ENCODE measurements at places on chromosomes 2 and 18.

- no peak for DNase-seq
Observed at GRCh38 chr2:61520261-61520660, 17.9 kb downstream of the XPO1 start.

GRCh38 chr18:78776151-78776550, 203.5 kb upstream of the SALL3 start:
- DNase-seq, result no peak

DNA sequence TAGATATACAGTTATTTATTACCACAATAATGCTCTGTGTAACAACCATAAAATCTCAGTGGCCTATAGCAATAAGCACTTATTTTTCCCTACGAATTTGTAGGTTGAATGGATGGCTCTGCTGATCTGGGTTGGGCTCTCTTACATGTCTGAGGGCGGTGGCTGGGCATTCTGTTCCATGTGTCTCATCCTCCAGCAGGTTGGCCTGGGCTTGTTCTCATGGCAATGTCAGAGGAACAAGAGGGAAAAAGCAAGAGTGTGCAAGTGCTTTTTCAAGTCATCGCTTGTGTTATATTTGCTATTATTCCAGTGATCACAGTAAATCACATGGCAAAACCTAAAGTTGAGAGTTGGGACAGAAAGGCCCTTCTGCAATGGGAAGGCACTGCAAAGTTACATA, 30.4 kb upstream of the MYO3B start:
- DNase-seq, result no peak

- peak; percentile 38 for DNase-seq
Observed at GRCh38 chr2:233832414-233832813, 21.9 kb downstream of the HJURP start.

GRCh38 chr2:221426929-221427328, 145.2 kb downstream of the EPHA4 start:
- no peak for DNase-seq

- no peak for DNase-seq
Observed at GRCh38 chr2:64825831-64826491, 163.2 kb upstream of the SLC1A4 start.

GRCh38 chr2:209525834-209526281, 102.0 kb downstream of the MAP2 start:
- DNase-seq, result peak; percentile 96

GRCh38 chr2:203710952-203711351, 4.5 kb downstream of the CD28 start:
- no peak for DNase-seq

- peak; percentile 85 for DNase-seq
Observed at GRCh38 chr18:68494802-68495581, 219.9 kb downstream of the TMX3 start.

- DNase-seq, result peak; percentile 62
Observed at GRCh38 chr18:72372076-72372475, 172.1 kb downstream of the CBLN2 start.

DNA sequence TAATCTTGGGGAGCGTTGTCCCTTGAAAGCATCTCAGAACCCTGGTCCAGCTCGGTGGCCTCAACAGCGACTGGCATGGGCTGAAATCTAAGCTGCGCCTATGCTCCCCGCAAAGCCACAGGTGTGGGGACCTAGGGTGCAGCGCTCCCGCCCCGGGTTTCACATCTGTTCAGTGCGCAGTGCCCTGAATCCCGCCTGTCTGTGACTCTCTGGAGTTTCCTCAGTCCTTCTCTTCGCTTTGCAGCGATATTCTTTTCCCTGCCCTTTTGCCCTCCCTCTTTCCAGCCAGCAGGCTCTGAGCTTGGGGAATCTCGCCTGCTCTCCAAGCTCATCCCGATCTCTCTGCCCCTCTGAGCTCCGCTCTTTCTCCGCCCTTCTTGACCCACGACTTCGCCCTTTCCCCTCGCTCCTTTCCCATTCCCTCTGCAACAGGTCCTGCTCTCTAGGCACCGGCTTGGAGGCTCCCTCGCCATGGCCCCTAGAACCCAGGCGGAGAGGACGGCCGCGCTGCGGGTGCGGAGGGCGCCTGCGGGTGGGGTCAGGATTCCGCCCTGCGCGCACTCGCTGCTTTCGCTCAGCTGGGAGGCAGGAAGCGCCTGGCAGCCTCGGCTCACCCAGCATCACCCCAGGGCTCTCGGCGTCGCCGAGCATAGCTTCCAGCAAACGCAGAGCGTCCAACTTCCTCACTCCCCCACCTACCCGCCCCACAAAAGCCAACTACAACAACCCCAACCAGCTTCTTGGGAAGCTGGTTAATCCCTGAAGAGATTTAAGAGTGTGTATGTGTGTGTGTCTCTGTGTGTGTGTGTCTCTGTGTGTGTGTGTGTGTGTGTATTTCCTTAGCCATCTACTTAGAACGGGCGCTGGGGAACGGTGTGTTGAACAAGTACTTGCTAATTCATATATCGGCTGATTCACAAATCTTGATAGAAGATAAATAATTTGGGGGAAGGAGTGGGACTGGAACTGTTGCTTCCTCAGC, 1.1 kb downstream of the GRP start:
- DNase-seq, result peak; percentile 24

DNA sequence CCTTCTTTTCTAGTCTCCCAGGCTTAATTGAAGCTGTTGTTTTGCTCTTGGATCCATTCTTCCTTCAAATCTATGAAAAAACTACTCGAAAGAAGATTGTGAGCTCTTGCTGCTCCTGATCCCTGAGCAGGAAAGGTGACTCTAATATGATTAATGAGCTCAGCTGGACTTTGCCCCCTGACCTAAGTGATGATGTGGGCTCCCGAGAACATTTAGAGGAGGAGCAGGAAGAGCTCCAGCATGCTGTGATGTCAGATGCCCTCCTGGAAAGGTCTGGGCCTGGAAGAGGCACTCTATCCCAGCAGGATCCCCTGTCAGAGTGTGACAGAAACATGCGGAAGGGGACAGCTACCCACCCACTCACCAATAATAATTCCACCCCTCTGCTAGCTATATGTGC, 117.9 kb upstream of the PELI1 start:
- no peak for DNase-seq

GRCh38 chr2:226151157-226151556, 648.5 kb downstream of the IRS1 start:
- no peak for DNase-seq

- DNase-seq, result peak; percentile 41
Observed at GRCh38 chr18:23453680-23454058, 582 bp downstream of the RIOK3 start.

- DNase-seq, result peak; percentile 12
Observed at GRCh38 chr2:108257757-108258331, 18.1 kb downstream of the SULT1C3 start.

- DNase-seq, result no peak
Observed at GRCh38 chr18:37381554-37381953, 184.0 kb downstream of the CELF4 start.

GRCh38 chr2:193336781-193337180, 1142.0 kb upstream of the TMEFF2 start:
- DNase-seq, result no peak

- DNase-seq, result no peak
Observed at GRCh38 chr2:28639836-28640235, 111.8 kb upstream of the PPP1CB start.

GRCh38 chr2:215080545-215080944, 57.9 kb downstream of the ABCA12 start:
- no peak for DNase-seq

DNA sequence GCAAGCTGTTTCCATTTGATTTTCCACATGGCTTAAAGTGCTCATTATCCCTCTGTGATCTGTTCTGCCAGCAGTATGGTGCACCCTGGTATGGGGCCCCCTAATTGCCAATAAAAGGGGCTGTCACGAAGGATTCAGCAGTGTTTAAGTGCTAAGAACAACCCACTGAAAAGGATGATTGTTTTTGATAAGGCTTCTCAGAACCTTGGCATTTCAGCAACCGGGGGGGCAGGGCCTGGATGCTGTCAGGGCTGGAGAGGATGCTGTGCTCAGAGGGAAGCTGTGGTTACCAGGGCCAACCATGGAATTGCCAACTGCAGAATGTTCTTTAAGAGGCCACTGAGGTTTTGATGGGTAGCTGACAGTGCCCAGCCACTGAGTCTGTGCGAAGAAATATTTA, 117.8 kb downstream of the CTIF start:
- peak; percentile 76 for DNase-seq

GRCh38 chr2:207720517-207721187, 9.2 kb downstream of the CCNYL1 start:
- no peak for DNase-seq

- DNase-seq, result no peak
Observed at GRCh38 chr2:190794377-190794776, 86.2 kb upstream of the GLS start.

DNA sequence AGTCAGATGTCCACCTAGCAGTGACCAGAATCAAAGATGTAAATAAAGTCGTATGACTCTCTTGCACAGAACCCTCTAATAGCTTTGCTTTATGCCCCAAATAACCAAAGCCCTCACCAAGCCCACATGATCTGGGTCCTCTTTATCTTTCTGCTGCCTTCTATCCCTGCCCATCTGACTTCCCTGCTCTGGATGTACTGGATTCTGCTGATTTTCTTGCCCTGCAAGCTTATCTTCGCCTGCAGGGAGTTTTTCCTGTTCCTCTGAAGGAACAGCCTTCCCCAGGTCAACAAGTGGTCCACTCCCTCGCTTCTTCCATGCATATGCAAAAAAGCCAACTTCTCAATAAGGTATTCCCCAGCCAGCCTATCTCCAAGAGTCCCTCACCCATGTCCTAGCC, 18.7 kb downstream of the IL36B start:
- DNase-seq, result no peak

DNA sequence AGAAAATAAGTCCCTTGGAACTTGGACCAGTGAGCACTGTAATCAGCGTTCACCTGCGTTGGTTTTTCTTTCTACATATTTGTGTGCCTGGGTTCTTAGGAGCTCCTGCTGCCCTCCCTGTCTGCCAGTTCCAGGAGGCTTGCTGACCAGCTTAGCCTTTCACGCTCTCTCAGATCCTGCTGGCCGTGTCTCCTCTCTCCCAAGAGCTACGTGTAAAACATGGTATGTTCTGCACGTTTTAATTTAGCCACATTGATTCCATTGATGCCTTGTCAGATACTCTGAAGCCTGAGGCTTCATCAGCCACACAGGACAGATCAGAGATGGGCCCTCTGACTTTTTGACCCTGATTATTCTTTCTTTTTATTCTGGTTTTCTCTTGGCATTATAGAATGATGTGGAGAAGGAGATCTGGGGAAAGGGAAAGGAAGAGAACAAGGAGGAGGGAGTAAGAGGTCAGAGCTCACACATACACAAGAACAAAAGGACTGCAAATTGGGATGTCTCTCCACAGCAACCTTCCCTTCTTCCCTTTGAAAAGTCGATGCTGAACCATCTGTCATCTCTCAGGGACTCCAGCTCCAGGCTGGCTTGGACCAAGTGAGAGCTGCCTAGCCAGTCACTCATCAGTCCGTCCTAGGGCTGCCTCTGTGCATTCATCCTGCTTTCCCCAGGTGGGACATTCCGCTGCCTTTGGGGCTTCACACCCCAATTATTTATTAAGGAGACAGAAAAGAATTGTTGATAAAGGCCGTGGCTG, 152.8 kb downstream of the PIK3C3 start:
- no peak for DNase-seq

GRCh38 chr2:201900362-201900761, 94.0 kb downstream of the CDK15 start:
- DNase-seq, result peak; percentile 35

Measured in fibroblast of skin of back (primary cell).